ENCODE measurements at places on chromosomes 4 and X.

- peak; percentile 70 for DNase-seq
These were observed 47.5 kb upstream of the GALNT7 start for GRCh38 chr4:173121076-173121561.

GRCh38 chrX:25004040-25004439, 11.7 kb downstream of the ARX start:
- no peak for DNase-seq

GRCh38 chrX:981791-982626, 230.4 kb downstream of the CRLF2 start:
- DNase-seq: no peak

DNA sequence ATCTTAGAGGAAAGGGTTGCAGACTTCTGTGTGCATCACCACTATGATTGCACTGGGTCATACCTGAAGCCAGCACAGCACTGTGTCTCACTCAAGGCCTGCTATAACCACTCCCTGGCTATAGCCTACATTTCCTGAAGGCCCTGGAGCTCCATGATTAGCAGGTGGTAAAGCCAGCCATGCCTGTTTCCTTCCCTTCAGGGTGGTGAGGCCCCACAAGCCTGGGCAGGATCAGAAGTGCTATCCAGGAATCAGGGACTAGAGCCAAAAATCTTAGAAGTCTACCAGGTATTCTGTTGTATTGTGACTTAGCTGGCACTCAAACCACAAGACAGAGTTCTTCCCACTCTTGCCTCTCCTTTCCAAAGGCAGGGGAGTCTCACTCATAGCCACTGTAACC, 734.6 kb downstream of the GLUD2 start:
- no peak for DNase-seq

DNA sequence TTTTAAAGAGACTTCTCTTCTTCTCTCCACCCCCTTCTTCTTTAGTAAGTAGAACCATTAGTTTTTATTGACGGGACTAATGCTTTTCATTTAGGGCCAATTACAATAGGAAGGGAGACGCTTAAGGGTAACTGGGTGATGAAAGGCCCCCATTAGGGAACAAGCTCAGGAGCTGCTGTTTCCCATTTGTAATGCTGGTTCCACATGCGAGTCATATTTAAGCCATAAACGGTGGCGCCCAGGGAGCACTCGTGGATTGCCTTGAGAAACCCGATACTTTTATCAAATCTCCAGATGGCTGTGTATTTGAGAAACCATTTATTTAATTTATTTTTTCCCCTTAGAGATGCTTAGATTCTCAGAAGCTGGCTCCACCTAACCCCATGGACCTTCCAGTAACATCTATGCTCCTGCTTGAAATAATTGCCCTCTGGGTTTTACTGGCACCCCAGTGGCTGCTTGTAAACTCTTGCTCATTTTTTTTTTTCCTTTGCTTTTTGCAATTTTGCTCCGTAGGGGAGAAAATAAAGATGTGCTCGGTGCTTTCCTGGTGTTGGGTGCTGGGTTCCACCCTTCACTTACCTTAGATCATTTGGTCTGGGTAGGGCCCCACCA, 124.2 kb upstream of the MSX1 start:
- no peak for DNase-seq

GRCh38 chrX:142186103-142186502, 19.0 kb downstream of the MAGEC2 start:
- no peak for DNase-seq

DNA sequence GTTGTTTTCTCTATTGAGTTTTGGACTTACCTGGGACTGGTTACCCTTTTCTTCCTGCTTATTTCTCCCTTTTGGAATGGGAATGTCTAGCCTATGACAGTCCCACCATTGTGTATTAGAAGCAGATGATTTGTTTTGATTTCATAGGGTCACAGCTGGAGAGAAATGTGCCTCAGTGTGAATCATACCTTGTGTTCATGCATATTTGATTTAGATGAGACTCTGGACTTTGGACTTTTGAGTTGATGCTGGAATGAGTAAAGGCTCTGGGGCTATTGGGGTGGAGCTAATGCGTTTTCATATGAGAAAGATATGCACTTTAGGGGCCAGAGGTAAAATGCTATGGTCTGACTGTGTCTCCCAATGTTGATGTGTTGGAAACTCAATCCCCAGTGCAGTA, 30.5 kb upstream of the TEX13C start:
- no peak for DNase-seq

- peak; percentile 77 for DNase-seq
These were observed 38.2 kb downstream of the AFF1 start for GRCh38 chr4:86972997-86973396.

DNA sequence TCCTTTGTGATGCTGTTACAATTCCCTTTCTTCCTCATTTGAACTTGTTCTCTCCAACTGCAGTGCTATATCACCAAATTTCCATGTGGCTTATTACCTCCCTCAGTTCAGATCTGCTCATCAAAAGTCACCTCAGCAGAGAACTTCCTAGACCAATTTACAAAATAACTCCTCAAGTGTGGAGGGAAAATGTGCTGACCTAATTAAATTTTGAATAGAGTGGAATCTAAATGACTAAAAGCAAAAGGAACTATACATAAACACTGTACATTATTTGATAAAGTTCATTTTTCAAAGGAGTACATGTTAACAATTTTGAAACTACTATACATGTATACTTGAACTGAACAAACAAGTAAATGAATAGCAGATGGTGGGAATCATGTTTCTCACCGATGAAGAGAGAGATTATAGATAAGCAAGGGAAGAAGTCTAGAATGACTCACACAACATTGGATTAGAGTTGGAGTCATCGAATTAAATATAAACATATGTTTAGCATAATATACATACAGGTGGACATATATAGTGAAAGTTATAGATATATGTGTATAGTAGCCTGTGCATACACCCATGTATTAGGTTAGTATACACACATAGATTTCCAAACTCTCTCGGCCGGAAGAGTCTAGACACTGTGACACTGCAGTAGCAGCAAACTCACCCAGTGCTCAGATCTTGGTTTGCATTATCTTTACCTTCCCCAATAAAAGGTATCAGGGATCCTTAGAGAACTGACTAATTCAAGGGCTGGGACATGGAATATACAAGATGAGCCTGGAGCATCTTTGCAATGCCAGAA, 318.7 kb downstream of the PCDH18 start:
- no peak for DNase-seq

GRCh38 chr4:1813915-1814314, 20.8 kb downstream of the FGFR3 start:
- no peak for DNase-seq

GRCh38 chr4:152862608-152863007, 73.5 kb upstream of the FHDC1 start:
- DNase-seq: no peak

- no peak for DNase-seq
These were observed 12.4 kb upstream of the SH3RF1 start for GRCh38 chr4:169283114-169283509.

DNA sequence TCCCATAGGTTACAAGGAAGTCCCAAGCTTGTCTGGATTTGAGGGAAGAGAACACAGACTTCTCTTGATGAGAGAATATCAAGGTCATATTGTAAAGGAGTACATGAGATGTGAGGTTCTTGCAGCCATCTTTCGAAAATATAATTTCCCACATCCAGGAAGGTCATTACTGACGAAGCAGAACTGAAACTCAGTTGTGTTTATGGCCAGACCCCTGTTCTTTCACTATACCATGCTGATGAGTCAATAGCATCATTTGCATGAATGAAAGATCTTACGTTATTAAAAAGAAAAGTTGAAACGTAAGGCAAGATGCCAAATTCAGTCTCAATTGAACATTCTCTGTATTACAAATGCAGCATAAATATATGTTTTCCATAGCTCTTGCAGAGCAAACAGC, 14.2 kb upstream of the CCDC149 start:
- DNase-seq: no peak

DNA sequence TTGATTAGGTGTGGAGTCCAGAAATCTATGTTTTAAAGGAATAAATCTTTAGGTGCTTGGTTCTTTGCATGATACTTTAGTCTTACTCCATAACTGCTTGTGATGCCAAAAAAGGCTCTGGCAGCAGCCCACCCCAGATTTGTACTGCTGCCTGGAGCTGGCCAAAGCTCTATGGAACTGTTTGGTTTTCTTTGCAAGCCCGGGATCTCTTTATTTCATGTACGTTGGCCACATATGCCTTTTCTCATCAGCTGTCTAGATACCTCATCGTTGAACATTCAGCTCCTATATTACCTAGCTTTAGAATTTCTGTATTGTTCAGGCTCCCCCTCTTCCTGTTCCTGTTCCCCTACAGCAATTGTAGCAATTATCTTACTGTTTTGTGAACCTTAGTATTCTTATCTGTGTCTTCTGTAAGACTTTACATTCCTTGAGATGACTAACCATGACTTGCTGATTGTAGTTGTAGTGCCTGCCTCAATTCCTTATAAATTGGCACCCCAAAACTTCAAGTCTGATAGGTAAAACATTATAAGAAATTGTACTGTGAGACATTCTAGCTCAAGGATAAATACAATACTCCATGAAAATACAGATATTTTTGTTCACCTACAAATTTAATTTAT, 199.4 kb upstream of the GPRIN3 start:
- no peak for DNase-seq

DNA sequence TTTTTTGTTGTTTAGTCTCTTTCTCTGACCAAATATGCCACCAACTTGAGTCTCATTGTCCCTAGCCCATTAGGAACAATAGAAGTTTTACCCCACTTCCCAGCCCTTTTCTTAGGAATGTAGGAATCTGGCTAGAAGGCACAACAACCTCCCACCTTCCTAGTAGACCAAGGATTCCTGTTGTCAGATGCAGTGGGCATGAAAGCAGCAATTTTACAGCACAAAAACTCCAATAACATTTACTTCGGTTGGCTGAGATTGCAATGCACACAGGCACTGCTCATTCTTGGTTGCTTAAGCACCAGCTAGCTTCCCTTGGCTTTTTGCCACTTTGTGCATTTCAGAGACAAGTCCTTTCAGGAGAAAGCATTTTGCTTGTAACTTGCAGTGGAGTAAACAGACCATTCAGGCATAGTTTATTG, 312.8 kb downstream of the TENM3 start:
- DNase-seq: no peak

DNA sequence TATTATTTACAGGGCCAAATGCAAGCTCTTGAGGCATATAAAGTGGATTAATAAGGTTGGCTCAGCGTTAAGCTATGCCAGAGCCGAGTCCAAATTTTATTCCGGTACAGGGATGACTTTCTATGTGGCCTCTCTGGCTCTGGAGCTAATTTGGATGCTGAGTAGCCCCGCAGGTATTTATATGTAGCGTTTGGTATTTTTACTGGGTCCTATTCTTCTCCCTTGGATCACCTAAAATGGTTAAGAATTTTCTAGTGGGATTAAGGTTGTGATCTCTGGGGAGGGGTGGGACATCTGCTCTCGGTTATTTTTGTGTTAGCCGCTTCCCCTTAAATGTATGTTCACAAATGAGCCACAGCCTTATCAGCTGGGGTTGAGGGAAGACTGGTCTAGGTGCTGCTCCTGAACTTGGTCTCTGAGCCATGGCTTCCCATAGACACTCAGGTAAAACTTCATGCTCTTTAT, 49.4 kb downstream of the FHL1 start:
- no peak for DNase-seq

- DNase-seq: no peak
These were observed 114.4 kb downstream of the NAA11 start for GRCh38 chr4:79211490-79211889.

DNA sequence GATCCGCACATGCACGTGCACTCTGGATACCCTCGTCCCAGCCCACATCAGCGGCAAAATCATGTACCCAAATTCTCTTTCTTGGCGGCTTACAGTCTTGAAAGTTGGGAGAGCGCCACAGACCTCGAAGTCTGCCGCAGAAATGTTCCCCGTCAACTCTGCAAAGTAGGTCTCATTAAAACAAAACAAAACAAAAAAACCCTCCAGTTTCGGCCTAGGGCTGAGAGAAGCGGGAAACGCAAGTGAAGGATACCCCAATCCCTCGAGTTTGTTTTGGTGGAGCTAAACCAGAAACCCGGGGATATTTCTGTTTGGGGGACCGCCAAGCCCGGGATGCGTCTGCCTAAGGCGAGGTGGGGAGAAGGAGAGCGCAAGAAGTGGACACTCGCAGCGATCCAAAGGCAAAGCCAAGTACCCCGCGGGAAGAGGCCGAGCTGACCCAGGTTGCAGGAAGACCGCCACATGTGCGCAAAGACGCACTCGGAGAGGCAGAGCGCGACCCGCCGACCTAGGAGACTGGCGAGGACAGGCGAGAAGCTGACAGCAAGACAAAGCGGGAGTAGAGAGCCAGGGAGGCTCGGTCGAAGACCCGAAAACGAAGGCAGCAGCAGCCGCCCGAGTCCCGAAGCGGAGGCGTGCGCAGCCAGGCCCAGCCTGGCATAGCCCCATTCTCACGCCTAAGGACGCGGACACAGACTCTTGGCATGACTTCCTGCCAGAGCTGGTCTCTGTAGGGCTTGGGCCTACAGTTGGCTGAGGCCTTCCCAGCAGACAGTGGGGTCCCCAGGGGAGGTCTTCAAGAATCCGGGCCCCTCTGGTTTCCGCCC, 49.6 kb upstream of the BCOR start:
- DNase-seq: no peak

DNA sequence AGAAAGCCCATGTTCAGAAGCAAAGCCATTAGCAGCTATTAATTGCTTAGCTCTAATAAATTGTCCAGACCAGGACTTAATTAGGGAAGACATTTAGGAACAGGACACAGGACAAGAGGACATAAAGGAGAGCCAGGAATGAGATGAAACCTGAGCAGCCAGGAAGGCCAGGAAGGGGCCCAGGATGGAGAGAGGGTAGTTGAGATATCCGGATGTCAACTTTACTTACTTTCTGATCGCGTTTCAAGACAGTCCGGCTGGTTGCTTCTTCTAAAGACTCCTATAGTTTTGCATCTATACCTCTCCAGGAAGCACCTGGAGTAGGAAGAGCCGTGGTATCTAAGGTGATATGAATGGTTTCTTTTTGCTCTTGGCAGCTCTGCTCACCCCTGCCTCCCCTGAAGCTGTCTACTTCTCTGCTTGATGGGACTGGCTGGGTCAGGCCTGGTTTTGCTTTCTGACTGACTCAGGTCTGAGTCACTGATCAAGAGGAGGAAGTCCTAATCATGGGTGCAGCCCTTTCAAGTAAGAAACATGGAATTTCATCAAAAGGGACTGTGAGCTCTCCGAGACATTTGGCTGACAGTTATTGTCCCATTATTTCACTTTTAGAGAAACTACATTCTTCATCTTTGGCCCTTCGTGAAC, 733.3 kb downstream of the RPA4 start:
- no peak for DNase-seq

- peak; percentile 85 for DNase-seq
These were observed at the start of gene FAM149A for GRCh38 chr4:186104114-186104889. Gene FAM149A (plus strand): TSS chr4:186104704.

Measured in left colon (tissue), 2 donors.